SK-N-SH (cell line): ENCODE measurements at places on chromosomes 4 and X. TPM values are rescaled to one million over a fixed set of nuclear protein-coding genes. Genes with fewer than 3 reads are reported as not detected.

PCDH19 gene
- polyA plus RNA-seq, result under 0.01 and 0.02 TPM in 2 replicates

PDCL2 gene
- not detected in 2 replicates for polyA plus RNA-seq

DNA sequence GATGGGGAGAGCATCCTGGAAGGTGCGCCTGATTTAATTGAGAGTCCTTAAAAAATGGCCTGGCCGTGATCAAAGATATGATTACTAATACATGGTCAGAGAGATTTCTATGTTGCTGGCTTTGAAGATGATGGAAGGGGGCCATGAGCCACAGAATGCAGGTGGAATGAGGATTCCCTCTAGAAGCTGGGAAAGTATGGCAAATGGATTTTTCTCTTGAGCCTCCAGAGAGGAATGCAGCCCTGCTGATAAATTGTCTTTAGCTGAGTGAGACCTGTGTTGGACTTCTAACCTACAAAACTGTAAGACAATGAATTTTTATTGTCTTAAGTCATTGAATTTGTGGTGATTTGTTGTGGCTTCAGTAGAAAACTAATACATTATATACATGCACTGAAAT is 7.7 kb downstream of the NUDT9 start:
- no peak for DNase-seq

- no peak for DNase-seq
Observed at GRCh38 chr4:159444678-159445077, 341.8 kb downstream of the RAPGEF2 start.

GRPEL1 gene
- 29.8 and 32.8 TPM in 2 replicates for polyA plus RNA-seq

- DNase-seq, result no peak
Observed at GRCh38 chr4:118335324-118335723, 17.5 kb downstream of the PRSS12 start.

DNA sequence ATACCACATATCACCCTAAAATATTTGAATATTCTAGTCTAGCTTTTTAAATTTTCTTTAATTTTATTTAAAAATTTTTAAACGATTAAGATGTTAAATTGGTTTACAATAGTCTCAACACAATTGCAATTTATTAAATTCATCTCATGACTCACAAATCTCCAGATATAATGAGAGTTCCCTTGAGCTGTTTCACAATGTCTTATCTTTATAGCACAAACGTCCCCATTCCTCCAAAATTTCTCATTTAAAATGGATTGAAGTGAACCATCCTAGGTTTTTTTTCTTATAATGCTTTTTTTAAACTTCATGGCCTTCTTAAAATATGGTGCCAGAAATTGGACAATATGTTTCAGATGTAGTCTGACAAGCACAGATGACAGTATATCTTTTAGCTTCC is 204.4 kb downstream of the GABRB1 start:
- DNase-seq, result no peak

- DNase-seq, result no peak
Observed at GRCh38 chr4:173264245-173264644, 69.9 kb downstream of the HMGB2 start.

DNA sequence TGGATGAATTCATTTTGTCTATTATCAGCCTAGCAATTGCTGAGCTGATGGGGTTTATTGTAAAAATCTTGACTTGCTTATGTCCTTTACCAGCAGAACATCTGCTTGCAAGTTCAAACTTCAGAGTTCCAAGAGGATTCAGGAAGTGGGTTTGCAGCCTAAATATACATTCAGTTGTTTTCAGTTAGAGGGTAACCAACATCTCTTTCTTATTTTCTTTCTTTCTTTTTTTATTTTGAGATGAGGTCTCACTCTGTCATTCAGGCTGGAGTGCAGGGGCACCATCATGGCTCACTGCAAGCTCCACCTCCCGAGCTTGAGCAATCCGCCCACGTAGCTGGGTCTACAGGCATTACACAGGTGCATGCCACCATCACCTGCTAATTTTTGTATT is 31.4 kb upstream of the FHL1 start:
- DNase-seq, result no peak

WDR17 gene
- 0.72 and 1.1 TPM in 2 replicates for polyA plus RNA-seq

DNA sequence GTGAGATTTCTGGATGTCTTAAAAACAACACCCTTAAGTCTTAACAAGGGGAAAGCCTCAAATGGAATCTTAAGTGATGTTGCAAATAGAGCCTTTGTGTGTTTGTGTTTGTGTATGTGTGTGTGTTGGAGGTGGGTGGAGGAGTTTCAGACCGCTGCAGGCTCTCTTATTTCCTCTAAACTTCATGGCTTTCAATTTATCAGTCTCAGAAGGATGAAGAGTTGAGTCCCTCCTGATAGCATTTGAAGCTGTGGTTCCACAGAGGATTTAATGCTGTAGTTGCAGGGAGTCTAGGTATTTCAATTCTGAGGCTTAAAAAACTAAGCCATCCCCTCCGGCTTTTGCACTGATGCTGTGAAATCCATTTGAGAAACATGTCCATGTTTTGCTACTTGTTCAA is 4.3 kb upstream of the AGA start:
- no peak for DNase-seq

DNA sequence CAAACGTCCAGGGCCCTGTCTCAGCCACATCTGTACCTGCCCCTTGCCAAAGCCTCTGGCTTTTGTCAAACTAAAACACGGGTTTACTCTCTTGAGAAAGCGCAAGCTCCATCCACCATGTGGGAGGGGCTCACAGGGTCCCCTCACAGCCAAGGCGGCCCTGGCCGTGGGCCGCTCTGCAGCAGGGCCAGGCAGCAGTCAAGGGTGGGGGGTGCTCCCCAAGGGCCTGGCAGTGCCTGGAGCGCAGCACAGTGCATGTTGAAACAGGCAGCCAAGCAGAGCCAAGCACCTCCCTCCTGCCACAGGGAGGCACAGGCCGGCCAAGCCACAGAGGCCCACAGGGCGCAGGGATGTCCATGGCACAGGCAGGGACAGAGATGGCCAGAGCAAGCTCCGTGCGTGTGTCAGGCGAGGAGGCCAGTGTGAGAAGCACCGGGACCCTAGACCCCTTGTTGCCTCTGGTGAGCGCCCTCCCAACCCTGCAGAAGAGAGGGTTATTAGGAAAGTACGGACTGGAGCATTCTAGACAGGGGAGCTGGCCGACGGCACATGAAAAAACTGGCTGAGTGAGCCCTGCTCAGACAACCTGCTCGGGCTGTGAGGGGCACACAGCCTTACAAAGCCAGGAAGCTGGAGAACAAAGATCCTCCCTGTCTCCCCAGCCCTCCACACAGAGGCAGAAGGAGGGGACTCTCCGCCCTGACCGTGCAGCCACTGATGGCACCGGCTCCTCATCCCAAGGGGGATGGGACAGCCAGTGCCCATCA is 39.0 kb downstream of the FAM53A start:
- peak; percentile 86 for DNase-seq

DNA sequence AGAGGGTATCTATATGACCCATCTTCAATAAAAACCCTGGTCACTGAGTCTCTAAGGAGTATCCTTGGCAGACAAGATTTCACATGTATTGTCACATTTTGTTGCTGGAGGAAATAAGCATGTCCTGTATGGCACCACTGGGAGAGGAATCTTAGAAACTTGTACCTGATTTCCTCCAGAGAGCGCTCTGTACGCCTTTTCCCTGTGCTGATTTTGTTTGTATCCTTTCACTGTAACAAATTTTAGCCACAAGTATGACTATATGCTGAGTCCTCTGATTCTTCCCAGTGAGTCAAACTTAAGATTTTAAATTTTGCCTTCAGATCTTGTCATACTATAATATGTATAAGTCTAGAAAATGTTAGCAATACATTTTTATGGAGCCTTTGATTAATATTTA is 102.8 kb downstream of the ITIH6 start:
- no peak for DNase-seq

DNA sequence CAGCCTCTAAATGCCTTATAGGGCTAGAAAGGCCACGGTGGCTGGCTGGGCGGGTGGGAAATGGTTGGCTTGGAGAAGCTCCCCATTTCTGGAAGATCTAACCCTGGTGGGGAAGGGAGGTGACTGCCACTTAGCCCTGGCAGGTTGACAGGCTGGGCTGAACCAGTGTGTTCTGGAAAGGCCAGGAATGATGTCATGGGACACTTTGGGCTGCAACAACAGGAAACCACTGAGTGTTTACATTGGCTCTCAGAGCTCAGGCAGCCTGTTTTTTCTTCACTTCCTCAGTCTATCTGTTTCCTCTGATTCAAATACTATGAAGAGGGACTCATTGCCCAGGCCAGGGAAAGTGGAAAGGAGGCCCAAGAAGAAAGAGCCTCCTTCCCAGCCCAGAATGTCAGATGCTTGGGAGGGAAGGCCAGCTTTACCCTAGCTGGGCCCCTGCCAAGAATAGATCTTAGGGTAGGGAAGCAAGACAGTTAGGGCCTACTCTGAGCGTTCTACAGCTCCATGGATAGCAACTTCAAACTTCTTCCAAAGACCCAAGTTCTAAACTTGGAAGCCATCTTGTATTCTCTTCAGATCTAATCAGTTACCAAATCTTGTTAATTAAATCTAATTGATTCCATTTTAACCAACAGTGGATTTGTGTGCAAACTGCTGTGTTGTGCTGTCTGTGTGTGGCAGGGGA is 65.8 kb upstream of the MSN start:
- no peak for DNase-seq

KLB gene
- not detected in 2 replicates for polyA plus RNA-seq
